T-helper 17 cell (primary cell): ENCODE measurements at places on chromosomes 16 and 17.

- DNase-seq = no peak
Observed at GRCh38 chr16:10834130-10834529, 15.5 kb upstream of the TVP23A start.

DNA sequence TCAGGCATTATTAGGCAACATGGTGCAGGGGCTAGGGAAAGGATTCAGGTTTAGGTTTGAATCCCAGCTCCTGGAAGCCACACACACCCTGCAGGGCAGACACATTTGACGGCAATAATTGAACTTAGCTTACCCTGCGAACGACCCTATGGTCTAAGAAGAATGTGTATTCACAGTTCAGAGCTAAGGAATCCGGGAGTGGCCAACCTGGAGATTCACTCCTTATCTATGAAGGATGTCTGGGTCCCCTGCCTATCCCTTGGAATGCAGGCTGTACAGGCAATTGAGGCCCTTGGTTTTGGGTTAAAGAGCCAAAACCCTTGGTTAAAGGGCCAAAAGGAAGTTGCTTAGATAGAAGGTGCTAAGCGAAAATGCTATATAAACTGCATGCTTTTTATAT, 2.9 kb upstream of the SYT17 start:
- no peak for DNase-seq

GRCh38 chr16:56199164-56199563, 7.9 kb downstream of the GNAO1 start:
- DNase-seq = no peak

DNA sequence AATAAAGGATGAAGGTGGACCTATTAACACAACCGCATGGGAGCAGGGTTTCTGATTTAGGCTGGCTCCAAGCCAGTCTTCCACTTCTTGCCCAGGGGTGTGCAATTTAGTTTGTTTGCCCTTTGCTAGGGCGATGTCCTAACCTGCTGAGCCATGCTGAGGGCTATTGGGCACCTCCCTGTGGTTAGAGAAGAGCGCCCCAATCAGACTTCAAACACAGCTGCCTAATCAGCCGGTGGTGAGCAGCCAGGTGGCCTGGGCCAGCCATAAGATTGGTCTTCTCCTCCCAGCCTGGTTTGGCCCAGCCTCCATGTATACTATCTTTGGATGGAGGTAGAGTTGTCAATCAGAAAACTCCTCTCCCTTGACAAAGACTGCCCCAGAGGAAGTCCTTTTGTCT, 15.7 kb downstream of the TMEM94 start:
- DNase-seq = no peak

GRCh38 chr17:49566668-49567071, 9.0 kb upstream of the NXPH3 start:
- no peak for DNase-seq

DNA sequence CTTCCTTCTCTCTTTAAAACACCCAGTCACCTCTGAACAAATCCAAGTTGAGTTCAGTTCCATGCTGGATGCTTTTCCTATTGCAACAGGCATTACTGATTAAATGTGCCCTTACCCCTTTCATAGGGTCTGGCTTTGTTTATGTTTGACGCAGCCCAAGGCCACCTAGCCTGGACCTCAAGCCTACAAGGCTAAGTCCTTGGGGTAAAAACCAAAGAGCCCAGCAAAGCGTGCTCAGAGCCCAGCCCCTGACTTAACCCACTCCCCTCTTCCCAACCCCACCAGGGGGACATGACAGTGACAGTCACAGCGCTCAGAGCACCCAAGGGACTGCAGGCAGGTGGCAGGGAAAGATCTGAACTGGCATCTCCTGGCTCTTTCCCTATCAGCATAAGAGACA, 200.6 kb downstream of the XYLT1 start:
- no peak for DNase-seq

GRCh38 chr16:79362300-79362970, 238.1 kb downstream of the MAF start:
- DNase-seq = no peak

DNA sequence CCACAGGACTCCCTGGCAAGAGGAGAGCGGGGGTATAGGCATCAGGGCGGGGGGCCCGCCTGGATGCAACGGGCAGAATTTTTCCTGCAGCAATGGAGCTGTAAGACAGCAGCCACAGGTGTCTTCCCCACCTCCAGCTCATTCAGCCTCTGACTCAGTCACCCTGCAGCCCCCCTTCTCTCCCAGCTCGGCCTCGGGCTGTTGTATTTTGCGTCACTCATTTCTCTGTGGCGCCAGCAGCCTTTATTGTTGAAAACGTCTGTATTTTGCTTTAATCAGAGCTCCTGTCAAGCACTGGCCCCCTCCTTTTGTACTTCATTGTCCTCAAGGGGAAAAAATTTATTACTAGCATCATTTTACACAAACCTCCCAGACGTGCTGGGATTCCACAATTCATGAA, 117.7 kb downstream of the WSCD1 start:
- DNase-seq = no peak

GRCh38 chr17:73256220-73256619, 5.5 kb downstream of the CPSF4L start:
- DNase-seq = no peak

GRCh38 chr17:4901648-4902344, 1.1 kb downstream of the CHRNE start:
- no peak for DNase-seq

DNA sequence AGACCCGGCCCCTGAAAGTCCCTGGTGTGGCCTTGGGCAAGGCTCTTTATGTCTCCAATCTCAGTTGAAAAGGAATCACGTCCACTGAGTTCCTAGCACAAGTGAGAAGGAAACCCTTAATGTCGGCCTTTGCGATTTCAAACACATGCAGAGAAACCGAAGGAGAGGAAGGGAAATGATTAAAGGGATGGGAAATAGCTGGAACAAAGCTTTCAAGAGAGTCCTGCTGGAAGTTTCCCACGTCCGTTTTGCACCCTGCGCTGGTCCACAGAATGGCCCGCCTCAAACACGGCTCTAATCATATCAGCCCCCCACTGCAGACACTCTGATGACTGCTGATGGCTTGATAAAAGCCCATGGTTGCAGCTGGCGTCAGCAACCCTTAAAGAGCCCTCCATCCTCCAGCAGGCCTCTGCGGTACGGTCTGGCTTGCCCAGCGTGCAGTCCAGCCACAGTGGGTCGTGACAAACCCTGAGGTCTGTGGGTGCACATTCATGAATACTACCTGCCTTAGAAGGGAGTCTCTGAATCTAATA, 765.5 kb upstream of the EEF2KMT start:
- DNase-seq = no peak

GRCh38 chr17:42681976-42682721, at the start of gene CNTNAP1:
Gene CNTNAP1 (plus strand): TSS chr17:42682531. CDS start chr17:42682830, 299 bp downstream.
- DNase-seq = no peak

- peak; percentile 6 for DNase-seq
Observed at GRCh38 chr17:83128306-83129240, 49.2 kb downstream of the METRNL start.

DNA sequence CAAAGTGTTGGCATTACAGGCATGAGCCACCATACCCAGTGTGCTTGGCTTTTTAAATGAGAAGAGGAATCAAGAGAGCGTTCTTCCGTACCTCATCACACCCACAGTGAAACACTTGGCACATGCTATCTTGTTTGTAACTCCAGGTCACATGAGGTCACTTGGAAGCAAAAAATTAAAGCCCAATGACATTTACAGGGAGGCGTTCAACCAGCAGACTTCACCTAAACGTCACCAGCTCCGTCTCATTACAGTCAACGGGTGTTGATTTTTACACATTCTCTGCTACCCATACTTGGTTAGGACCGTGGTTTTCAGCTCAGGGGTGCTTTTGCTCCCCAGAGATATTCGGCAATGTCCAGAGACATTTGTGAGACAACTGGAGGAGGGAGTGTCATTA, 127.0 kb downstream of the XYLT1 start:
- DNase-seq = no peak

GRCh38 chr17:71360301-71360700, 760.5 kb upstream of the SOX9 start:
- DNase-seq = no peak

DNA sequence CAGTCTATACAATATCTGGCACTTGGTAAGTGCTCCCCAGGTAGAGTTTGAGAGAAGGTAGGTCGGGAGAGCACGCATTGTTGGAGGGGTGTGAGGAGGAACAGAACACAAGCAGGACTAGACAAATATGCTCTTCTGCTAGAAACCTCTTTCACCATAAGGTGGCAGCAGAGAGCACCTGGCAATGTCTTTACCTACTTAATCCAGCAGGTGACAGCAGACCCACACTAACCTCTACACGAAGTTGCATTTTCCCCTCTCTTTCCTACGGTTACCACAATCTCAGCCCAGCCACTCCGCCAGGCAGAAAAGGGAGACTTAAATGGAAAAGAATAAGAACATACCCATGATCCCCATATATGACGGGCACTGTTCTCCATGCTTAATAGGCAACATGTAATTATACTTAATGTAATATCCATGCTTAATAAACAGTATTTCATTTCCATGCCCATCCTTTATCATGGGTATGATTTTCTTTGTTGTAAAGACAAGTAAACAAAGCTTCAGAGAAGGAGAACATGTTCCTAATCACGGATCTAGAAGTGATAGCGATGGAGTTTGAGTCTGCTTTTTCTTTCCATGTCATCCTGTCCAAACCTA, 55.1 kb upstream of the CCL2 start:
- DNase-seq = peak; percentile 23

DNA sequence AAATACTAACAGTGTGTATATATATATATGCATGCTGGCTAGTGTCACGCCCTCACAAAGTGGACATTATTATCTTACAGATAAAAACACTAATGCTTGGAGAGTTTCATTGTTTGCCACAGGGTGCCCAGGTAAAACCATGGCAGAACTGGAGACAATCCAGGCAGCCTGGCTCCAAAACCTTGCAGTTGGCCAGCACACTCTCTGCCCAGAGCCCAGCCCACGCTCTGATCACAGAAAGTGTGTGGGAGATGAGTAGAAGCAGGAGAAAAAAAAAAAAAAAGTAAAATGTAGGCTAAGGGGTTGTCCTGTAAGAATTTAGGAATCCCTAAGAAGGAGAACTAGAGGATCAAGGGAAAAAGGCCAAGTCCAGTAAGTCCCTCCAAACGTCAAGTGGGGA, 538.0 kb downstream of the CDH13 start:
- DNase-seq = no peak

DNA sequence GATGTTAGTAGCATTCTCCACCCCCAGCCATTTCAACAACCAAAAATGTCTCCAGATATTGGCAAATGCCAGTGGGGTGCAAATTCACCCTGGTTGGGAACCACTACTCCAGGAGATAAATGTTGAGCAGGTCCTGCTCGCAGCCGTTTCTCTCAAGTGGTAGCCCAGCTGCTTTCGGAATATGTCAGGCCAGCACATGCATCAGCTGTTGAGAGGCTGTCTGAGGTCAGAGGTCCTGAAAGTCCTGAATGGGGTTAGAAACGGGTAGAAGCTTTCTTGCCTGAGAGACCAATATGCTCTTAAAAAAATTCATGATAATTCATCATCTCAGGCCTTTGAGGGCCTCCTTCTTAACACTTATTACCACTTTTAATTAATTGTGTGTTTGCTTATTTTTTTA, 31.0 kb downstream of the TEKT5 start:
- no peak for DNase-seq

DNA sequence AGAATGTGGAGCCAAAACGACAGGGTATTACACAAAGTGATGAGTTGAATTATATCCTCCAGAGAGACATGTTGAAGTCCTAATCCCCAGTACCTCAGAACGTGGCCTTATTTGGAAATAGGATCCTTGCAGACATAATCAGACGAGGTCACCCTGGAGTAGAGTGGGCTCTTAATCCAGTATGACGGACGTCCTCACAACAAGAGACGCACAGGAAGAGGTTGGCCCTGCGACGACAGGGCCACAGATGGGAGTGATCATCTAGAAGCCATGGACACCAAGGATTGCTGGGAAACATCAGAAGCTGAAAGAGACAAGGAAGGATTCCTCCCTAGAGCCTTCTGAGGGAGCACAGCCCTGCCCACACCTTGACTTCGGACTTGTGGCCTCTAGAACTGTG, 142.4 kb upstream of the AXIN2 start:
- no peak for DNase-seq

DNA sequence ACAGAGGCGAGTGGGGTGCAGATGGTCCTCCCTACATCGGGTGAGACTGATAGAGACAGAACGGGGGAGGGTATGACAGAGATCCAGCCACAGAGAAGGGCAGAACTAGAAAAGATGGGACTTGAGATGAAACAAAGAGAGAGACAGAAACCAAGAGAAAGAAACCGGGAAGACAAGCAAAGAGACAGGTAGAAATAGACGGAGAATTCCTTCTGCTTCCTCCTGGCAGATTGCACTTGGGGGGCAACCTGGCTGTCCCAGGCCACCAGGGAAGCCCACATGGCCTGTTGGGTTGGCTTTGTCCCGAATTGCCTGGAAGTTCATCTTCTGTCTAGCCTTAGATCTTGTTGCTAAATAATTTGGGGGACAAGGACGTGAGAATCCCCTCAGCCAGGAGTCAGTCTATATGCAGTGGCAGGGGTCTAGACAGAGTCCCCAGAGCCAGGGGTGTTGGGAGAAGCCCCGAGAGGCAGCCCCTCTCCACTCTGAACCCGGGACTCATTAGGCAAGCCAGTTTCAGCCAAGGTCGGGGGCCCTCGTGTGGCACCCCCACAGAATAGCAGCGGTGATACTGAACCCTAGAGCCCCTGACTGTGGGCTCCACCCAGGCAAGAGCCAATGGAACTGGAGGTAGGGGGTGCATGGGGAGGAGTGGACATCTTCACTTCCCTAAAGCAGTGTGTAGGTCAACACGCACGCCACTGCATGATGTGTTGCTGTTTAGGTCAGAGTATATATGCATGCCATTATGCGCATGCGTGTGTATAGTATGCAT, 627 bp upstream of the TSPOAP1 start:
- peak; percentile 55 for DNase-seq

DNA sequence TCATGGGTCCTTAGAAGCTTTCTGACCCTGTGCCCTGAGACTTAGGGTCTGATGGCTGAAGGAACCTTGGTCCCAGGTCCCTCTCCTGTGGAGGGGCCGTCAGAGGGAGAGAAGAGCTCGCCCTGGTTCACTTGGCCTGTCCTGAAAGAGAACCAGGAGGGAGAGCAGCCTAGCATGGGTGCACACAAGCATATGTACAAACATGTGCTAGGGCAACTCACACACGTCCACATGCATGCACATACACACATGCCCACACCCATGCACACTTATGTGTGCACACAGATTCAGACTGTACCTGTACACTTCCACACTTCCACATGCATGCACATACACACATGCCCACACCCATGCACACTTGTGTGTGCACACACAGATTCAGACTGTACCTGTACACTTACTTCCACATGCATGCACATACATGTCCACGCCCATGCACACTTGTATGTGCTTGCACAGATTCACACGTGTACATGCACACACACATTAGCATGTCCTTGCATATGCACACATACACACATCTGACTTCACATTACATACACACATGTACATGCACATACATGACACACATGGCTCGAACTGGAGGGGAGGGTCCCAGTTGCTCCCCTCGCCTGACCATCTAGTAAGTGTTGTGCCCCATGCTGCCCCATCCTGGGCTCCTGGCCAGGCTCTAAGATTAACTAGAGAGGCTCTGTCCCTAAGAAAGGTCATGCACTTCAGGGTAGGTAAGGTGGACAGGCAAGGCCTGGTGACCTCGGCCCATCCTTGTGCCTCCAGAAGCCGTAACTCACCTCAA, 122.0 kb downstream of the METRNL start:
- DNase-seq = peak; percentile 3
